ENCODE measurements at places on chromosomes 3 and 15.

- DNase-seq: no peak
Measured at GRCh38 chr3:25385807-25386460, 42.1 kb upstream of the RARB start.

DNA sequence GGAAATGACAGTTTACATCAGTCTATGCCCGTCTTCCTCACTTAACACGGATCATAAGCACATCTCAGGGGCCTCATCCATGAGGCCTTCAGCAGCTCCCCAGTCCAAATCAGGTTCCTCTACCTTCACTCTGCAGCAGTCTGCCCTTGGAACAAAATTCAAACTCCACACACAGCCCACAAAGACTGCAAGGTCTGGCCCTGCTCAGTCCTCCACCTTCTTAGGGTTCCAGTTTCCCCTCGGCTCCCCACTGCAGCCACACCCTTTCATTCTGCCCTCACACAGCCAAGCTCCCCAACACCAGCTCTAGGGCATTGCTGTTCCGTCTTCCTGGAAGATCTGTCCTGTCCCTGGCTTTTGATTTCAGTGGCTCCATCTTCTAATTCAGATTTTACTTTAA is 95.2 kb upstream of the IQSEC1 start:
- DNase-seq: no peak

GRCh38 chr3:128274837-128275236 is 121.6 kb downstream of the EEFSEC start:
- no peak for DNase-seq

GRCh38 chr3:94162700-94163099 is 99.8 kb downstream of the NSUN3 start:
- no peak for DNase-seq

- no peak for DNase-seq
Measured at GRCh38 chr3:108292905-108293328, 3.4 kb upstream of the HHLA2 start.

GRCh38 chr3:88142094-88142624 is 7.6 kb upstream of the C3orf38 start:
- DNase-seq: no peak

- no peak for DNase-seq
Measured at GRCh38 chr15:33660151-33660550, 308.1 kb upstream of the CHRM5 start.

GRCh38 chr15:25055356-25056068 is 100.7 kb downstream of the SNRPN start:
- peak; percentile 23 for DNase-seq

DNA sequence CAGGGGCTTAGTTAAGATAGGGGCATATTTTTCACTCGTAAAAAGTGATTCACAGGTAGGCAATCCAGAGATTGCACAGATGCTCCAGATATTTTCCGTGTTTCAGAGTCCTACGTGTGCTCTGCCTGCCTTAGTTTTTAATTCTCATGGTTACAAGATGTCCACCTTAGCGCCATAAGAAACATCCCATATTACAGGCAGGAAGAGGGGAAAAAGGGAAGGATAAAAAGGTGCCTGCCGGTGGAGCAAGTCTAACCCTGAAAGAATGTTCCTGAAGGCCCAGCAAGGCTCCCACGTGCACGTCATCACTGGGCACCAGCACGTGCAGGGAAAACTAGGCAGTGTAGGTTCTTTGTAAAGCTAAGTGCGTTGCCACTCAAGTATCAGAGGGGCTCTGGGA is 10.1 kb upstream of the MOBP start:
- no peak for DNase-seq

DNA sequence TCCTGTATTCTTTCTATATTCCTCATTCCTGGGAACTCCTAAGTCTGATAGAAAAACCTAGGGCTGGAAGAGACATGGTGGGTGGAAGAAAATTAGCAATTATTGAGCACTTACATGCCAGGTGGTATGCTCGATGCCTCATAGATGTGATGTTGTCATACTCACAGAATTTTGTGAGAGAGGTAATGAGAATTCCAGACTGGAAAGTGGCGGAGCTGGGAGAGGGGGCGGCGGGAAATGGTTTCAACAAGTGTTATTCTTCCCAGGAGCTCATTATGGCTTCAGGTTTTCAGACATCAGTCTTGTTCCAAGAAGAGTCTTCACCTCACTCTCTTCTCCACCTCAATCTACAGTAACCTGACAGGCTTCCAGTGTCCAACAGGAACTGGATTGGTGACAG is 16.2 kb downstream of the TIMP4 start:
- DNase-seq: no peak

GRCh38 chr3:171455603-171456550 is 4.3 kb downstream of the TNIK start:
- DNase-seq: no peak

GRCh38 chr15:59335207-59335786 is 37.4 kb downstream of the MYO1E start:
- no peak for DNase-seq

DNA sequence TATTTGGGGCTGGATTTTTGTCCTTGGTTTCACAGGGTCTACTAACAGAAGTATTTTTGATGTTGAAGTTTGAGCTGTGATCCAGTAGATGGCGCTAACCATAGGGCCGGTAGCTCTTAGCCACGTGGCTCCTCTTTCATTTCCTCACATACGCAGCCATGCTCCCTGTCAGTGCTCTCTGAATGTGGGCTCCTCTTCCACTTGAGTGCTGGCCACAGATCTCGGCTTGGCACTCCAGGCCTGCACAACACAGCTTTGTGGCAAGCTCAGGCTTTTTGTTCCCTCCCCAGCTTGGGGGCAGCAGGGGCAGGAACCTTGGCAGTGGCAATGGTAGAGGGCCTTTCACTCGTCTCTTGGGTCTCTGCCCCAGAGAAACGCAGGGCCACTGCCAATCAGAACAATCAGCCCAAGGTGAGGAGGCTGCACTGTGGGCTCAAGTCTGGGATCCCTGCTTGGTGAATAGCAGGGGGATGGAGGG is 18.6 kb upstream of the DNAAF4 start:
- DNase-seq: no peak

GRCh38 chr3:95123104-95123503 is 1060.2 kb downstream of the NSUN3 start:
- no peak for DNase-seq

DNA sequence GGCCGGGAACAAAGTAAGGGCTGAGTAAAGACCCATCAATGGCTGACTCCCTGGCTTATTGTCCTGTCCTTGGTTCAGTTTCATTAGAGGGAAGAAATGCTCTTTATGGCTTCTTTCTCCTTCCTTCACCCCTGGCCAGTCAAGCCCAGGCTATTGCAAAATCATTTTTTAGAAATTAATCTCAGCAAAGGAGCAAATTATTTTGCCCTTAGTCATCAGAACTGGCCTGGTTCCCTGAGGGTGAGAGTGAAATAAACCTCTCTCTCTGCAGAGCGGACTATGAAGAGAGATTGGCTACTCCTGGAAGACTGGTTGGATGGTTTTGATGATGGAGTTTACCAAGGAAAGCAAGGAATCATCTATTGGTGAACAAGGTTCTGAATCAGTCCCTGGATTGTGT is 52.7 kb upstream of the OXTR start:
- DNase-seq: no peak

DNA sequence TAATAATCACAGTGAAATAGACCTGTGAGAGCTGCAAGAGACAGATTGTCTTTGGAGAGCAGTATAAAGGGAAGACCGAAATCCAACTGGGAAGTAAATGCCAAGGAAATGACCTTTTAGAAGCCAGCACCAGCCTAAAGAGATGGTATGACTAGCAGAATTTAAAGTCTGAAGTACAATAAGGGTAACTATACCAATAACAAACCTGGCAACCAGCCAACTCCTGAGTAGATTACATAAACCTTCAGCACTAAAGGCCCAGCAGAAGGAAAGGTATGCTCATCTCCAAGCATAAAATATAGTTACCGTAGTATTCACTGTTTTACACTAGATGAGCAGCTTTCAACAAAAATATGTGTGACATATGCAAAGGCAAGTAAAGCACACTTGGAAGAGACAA is 155.1 kb upstream of the SATB1 start:
- DNase-seq: no peak

- DNase-seq: no peak
Measured at GRCh38 chr15:66023311-66023972, 154.2 kb downstream of the RAB11A start.

DNA sequence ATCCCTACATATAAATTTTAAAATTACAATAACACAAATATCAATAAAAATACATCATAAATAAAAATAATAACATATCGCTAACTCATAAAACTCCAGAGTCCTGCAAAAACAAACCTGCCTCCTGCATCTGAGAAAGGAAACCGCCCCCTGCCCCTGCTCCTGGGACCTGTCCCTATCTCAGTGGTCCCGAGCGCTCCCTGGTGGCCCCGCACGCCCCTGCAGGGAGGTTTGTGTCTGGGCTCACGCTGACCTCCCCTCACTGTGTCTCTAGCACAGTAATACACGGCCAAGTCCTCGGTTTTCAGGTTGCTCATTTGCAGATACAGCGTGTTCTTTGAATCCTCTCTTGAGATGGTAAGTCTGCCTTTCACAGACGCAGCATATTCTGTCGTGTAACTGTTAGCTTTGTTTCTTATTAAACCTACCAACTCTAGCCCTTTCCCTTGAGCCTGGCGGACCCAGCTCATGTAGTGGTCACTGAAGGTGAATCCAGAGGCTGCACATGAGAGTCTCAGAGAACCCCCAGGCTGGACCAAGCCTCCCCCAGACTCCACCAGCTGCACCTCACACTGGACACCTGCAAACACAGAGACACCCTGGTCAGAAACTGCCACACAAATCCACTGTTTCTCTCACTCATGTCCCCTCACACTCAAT is 554.1 kb downstream of the GOLGA6L6 start:
- no peak for DNase-seq

DNA sequence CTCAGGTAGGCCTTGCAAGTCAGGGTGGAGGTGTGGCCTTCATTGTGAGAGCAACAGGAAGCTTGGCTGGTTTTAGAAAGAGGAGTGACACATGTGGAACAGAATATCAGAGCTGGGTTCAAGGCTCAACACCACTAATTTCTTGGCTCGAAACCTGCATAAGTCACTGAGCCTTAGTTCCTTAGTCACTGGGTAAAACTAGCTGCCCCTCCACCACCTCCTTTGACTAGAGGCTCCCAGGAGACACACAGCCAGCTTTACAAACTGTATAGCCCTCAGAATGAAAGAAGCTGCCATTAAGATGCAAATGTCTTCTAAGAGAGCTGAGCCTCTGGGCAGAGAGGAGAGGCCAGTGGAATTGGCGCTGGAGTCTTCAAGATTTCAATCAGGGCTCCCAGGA is 67.7 kb downstream of the CERS3 start:
- DNase-seq: no peak

DNA sequence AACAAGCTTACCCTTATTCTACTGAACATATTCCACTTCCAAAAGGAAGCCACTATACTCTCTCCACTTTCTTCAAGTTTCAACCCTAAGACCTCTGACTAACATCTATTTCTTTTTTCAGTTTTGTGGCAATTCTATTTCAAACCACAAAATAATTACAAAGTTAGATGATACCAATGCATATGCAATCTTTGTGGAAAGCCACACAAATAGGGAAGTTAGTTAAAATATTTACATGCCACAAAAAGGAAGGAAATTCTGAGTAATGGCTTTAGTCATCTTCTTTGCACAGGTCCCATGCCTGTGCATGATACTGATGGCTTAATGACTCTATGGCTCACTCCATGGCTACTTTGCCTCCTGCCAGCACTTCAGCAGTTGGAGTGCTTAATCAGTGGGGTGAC is 57.0 kb upstream of the MCTP2 start:
- DNase-seq: no peak

DNA sequence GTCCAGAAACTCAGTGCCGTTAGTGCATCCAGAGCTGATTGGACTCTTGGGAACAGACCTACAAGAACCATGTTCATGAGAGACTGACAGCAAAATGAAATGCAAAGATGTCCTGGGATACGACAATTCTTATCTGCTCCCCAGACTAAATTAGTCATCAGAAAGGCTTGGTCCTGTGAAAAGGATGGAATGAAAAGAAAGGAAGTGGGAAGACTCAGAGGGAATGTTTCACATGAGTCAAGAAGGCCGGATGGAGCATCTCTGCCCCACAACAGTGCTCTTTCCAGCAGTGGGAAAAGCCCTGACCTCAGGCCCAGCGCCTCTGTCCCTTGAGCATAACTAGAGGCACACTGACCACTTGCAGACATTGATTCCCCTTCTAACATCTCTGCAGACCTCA is 39.3 kb upstream of the UACA start:
- no peak for DNase-seq

- no peak for DNase-seq
Measured at GRCh38 chr15:100346866-100347512, 5.2 kb upstream of the ADAMTS17 start.

DNA sequence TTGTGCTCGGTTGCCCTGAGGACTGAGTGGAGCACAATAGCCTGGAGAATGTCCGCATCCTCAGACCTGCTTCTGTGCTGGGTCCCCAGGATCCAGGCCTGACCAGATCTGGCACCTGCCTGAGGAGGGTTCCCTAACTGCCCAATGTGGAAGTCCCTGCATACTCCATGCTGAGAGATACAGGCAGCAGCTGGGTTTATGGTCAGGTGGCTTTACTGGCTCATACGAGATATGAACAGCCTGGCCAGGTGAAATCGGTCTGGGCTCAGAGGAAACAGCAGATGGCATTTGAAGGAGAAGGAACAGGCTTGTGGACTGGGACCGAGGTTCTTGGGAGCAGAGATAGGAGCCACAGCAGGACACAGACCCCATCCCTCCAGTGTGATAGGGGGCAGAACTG is 18.2 kb upstream of the KIF23 start:
- DNase-seq: no peak

DNA sequence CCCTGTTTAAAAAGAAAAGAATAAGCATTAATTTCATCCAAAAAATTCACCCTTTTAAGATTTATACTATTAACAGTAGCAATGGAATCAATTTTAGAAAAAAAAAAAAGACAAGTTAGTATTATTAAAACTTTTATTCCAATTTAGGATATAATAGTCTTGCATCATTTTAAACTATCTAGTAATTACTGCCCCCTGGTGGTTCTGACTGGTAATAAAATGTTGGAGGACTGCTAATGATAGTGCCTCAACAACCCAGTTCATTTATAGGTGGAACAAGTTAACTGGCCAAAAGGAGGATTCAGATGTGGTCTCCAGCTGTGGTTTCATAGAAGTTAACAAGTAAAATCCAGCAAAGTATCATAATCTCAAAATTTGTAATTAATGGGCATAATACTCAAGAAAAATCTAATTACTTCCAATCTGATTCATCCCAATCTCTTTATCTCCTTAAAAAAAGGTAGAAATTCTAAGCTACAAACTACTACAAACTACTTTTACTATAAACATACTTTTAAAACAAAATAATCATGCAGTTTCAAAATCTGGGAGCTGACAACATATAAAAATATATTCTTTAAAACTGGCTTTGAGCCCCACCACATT is 30.7 kb upstream of the WDR49 start:
- no peak for DNase-seq
